Stomach (tissue), 19 donors: ENCODE measurements at places on chromosomes 2 and 18. TPM values are rescaled to one million over a fixed set of nuclear protein-coding genes. Genes with fewer than 3 reads are reported as not detected.

The ALPP gene
- polyA plus RNA-seq: not detected

The ABHD1 gene
- polyA plus RNA-seq: not detected

The LYG2 gene
- polyA plus RNA-seq: not detected

The MYO7B gene
- 0.31 TPM for polyA plus RNA-seq

The HSBP1L1 gene
- polyA plus RNA-seq: 62.3 TPM

The C2orf80 gene
- not detected for polyA plus RNA-seq

The LGALSL gene
- polyA plus RNA-seq: 11.9 TPM

The RTP5 gene
- 0.10 TPM for polyA plus RNA-seq

GRCh38 chr2:213232649-213233437 lies 51.4 kb upstream of the SPAG16 start:
- H3K27me3 ChIP-seq: no peaks in the 10 kb centered on the region
- H3K4me3 ChIP-seq: no peak overlapping the region
- no peaks in the 10 kb centered on the region for H3K4me1 ChIP-seq
- H3K27ac ChIP-seq: no peak overlapping the region

DNA sequence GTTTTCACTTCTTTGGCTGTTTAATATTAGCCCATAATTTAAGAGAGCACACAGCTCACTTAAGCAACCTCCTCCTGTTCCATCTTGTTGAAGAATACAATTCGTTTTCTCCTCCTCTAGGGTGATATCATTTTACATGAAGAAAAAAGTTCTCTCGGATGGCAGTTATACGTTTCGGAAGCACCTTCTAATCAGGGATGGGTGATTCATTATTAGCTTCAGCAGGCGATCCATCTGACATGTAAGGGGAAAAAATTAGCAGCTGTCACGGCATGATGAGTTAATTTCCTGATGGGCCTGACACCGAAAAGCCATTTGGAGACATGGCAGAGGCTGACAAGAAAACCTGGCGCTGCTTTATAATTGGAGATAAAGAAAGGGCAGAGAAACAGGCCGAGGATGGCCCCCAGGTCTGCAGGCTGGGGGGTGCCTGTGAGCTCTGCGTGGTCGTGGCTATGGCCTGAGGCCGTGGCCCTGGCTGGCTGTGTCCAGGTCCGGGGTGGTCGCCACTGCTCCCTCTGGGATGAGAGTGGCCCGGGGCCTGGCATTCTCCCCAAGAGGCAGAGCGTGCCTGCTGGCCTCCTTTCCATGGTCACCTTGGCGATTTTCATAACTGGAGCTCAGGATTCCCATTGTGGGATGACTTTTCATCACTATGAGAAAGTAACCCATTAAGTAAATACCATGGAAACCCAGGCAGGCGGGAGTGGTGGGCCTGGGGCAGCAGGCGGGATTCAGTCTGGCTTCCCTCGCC lies 140.1 kb downstream of the PTGR3 start:
- H3K4me1 ChIP-seq: no peaks in the 10 kb centered on the region
- H3K36me3 ChIP-seq: peaks cover 14% of the 10 kb centered on the region
- no peak overlapping the region for H3K4me3 ChIP-seq
- no peak for DNase-seq

DNA sequence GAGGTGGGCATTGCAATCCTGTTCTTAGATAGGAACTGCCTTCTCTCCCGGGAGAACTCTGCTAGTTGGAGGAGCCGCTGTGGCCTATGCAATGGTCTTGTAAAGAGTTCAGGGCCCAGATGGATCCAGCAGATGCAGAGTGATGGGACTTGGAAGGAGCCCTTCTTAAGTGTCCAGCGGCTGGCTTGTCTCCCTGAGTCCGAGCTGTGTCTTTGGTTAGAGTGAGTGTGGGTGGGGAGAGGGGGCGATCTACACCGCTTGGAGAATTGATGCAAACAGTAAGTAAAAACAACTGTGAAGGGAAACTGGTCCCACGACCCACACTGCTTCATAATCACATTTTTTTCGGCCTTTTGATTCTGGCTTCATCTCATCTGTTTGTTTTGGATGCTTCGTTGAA lies 89.8 kb upstream of the CYRIA start:
- DNase-seq: peak; percentile 44
- no peak overlapping the region for H3K4me3 ChIP-seq
- no peaks in the 10 kb centered on the region for H3K27me3 ChIP-seq

DNA sequence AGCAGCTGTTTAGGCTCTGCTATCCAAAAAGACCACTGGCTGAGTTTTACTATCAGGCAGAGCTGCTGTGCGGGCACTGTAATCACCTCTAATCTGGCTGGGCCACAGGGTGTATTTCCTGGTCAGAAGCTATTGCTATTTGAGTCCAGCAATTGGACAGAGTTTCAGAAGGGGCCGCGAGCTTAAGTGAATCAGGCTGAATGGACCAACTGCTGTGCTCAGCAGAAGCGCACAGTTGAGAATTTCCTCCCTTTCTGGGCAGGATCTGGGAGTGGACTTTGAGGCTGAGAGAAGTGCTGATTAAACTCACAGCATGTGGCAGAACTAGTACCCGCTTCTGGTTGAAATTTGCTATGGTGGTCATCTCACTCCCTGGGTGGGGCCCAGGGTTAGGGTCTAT lies 251.8 kb downstream of the INSIG2 start:
- no peak overlapping the region for H3K27ac ChIP-seq
- no peaks in the 10 kb centered on the region for H3K36me3 ChIP-seq
- no peaks in the 10 kb centered on the region for H3K27me3 ChIP-seq
- no peaks in the 10 kb centered on the region for H3K4me1 ChIP-seq

- DNase-seq: peak; percentile 43
- H3K36me3 ChIP-seq: no peaks in the 10 kb centered on the region
- peak overlapping the region; percentile 91 for H3K27ac ChIP-seq
- H3K4me3 ChIP-seq: peak overlapping the region; percentile 87
Observed at GRCh38 chr2:201644001-201644400, 698 bp upstream of the TMEM237 start.

DNA sequence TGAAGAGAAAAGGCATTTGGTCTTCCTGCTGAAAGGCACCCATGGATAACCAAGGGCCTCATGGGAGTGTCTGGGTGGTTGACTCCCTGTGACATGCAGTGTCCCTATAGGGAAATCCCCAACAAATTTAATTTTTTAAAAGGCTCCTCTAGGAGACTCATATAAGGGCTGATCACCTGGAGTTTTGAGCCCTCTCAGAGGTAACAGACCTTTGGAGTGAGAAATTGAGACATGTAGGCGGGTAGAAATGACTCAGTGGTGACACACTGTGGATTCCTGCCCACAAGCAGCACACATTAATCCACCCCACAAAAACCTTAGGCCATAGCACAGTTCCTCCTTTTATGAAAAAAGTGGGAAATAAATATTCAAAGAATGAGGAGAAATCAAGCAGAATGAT lies 557.0 kb upstream of the CNTNAP5 start:
- H3K4me3 ChIP-seq: no peak overlapping the region
- H3K27ac ChIP-seq: no peak overlapping the region
- H3K4me1 ChIP-seq: no peaks in the 10 kb centered on the region
- DNase-seq: no peak
- H3K27me3 ChIP-seq: no peaks in the 10 kb centered on the region
- H3K36me3 ChIP-seq: no peaks in the 10 kb centered on the region

- no peaks in the 10 kb centered on the region for H3K27me3 ChIP-seq
- peaks cover 14% of the 10 kb centered on the region for H3K36me3 ChIP-seq
- DNase-seq: no peak
- no peak overlapping the region for H3K4me3 ChIP-seq
- no peak overlapping the region for H3K27ac ChIP-seq
Observed at GRCh38 chr2:48600204-48600813, 17.3 kb upstream of the GTF2A1L start.

DNA sequence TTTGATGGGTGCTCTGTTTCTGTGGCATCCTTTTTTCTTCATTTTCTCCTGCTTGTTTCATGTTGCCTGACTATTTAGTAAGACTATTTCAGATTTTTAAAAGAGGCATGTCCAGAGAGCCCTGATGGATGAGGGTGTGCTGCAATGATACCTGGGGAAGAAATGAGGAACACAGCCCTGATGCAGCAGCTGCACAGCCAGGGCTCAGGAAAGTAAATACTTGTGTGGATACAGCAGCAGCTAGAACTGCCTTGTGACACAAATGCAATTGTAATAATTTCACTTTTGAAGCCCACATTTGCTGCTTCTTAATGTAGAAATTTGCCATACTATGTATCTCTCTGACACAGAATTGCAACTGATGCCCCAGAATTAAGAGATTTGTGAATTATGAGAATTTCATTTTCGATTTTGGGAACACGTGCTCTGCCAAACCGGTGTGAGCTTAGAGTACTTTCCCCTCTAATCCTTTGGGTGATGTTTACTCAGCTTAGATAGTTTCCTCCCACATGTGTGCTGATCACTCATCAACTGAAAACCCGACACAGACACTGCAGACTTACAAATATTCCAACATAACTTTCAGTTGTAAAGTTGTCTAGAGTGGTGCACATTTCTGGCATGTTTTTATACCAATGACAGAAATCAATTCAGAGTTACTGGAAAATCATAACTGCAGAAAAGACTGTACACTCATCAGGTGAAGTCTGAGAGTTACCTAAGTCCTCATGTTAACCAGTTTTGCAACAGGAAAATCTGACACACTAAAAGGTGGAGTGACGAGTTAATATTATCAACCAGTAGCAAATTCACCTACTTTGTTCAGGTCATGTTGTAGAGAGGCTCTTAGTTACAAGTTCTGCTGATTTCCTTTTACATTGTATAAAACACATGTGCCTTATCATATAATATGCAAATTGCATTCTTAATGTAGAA lies 383.4 kb downstream of the CBLN2 start:
- no peaks in the 10 kb centered on the region for H3K36me3 ChIP-seq
- DNase-seq: peak; percentile 5
- H3K4me3 ChIP-seq: no peak overlapping the region
- no peak overlapping the region for H3K27ac ChIP-seq

- no peak overlapping the region for H3K4me3 ChIP-seq
- no peaks in the 10 kb centered on the region for H3K36me3 ChIP-seq
- H3K27me3 ChIP-seq: no peaks in the 10 kb centered on the region
- no peak for DNase-seq
Observed at GRCh38 chr2:37493425-37493824, 149.0 kb downstream of the QPCT start.
